MV-4-11 (cell line): ENCODE measurements at places on chromosomes 4 and X.

DNA sequence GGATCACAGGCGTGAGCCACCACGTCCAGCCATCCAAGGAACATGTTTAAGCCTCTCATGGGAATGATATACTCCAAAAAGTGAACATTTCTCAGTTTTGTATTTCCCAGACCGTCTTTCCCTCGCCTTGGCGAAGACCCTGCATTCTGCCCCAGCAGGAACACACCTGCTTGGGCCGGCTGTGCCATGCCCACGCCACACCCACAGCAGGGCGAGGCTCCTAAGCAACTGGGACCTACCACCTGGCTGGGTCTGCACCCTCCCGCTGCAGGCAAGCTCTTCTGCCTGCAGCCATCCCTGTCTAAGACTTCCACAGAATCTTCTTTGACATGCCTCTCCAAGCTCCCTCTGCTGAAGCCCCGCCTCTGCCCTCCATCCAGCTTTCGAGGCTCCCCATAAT lies 3.6 kb downstream of the CCNQ start:
- no peak for DNase-seq

DNA sequence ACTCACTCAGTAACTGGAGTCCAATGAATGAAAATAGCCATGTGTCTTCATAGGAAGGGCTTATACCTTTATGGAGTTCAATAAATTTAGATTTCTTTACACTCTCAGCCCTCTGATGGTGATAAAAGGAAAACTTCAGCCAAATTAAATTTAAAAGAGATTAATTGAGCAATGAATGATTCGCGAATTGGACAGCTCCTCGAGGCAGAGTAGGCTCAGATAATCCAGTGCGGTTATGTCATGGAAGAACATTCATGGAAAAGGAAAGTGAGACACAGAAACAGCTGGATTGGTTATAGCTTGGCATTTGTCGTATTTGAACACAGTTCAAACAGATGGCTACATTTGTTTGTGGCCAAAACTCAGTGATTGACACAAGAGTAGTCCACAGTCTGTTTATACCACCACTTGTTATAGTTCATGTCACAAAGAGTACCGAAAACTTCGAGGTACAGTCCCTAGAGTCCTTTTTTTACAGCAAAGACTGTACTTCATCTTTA lies 54.6 kb upstream of the TACR3 start:
- DNase-seq: no peak

GRCh38 chrX:72001471-72001870 lies 90.8 kb downstream of the NHSL2 start:
- no peak for DNase-seq

DNA sequence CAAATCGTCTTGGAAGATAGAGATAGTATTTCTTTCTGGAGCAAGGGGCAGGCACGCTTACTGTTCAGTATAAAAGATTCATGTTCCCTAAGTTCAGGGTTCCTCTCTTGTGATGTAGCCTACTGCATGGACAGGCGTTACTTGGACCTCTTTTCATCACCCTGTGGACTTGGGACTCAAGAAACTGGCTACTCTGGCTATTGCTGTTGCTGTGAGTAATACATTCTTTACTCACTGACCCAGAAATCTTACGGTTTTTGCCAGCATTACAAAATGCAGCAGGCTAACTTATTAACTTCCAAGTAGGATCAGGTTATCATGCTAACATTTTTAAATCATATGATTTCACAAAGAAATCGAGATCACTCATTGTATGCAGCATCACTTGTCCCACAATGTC lies 12.8 kb upstream of the GUCY1B1 start:
- DNase-seq: no peak

DNA sequence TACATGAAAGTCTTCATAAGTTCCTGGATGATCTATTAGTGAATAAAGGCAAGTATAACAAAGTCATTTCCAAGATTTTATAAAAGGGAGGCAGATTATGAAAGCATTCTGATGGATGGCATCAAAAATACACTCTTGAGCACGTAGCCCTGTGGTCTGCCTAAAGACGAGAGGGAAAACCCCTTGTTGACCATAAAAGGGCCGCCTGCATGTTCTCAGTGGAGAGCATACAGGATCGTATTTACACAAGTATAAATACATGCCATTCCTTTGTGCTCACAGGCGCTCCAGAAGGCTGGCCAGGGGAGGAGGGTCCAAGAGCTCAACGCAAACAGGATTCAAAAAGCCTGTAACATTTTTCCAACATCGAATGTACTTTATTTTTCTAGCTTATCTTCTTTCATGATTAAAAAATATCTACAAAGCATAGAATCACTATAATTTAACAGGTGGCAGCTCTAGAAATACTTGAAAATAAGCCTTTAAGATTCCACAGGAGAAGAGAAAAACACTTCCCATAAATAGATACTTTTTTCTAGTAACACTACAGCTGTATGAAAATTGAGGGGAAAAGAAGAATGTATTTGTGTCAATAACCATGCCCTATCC lies 29.6 kb downstream of the PDGFC start:
- DNase-seq: no peak

DNA sequence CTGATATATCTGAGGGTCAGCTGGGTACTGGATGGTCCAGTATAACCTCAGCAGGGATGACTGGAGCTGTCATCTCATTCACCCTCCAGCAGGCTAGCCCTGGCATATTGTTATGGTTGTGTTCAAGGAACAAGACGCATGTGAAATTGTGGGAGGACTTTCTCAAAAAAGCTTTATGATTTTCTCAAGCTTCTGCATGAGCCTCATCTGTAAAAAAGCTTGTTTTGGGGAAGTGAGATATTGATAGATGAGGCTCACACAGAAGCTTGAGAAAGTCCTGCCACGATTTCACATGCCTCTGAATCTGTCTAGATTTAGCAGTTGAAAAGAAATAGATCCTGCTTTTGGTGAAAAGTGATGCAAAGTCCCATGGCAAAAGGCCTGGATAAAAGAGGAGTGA lies 93.4 kb downstream of the SPCS3 start:
- peak; percentile 67 for DNase-seq

GRCh38 chr4:87461281-87461700 lies 38.9 kb downstream of the NUDT9 start:
- DNase-seq: no peak

DNA sequence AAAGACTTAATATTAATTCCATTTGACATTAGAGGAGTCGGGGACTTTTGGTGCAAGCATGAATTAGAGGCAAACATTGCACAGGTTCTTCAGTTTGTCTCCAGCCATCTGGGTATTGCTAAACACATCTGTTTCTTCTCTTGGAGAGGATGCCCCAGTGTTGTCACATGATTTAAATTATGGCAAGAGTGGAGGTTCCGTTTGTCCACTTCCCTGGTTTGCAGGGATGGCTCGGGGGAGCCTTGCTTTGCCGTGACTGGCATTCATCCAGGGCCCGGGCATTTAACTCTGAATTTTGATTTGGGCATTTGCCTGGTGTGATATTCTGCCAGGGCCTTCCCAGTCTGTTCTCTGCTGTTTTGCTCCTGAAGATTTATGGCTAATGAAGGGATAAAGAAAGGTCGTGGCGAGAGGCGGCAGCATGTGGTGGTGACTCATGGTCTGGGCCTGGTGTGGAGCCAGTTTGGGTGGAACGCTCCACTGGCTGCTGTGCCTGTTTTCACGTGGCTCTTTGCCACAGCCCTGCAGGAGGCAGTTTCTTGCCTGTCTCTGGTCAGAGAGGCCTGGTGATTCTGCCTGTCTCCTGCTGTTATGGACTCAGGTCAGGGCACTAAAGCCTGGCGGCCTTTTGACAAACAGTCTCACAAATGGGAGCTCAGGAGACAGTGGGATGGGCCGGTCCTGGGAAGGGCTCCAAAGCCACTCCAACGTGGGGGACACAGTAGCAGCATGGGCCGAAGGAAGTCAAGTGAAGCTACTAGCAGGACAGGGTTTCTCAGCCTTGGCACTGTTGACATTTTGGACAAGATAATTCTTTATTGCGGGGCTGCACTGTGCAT lies 99.4 kb upstream of the PGRMC2 start:
- DNase-seq: peak; percentile 91

DNA sequence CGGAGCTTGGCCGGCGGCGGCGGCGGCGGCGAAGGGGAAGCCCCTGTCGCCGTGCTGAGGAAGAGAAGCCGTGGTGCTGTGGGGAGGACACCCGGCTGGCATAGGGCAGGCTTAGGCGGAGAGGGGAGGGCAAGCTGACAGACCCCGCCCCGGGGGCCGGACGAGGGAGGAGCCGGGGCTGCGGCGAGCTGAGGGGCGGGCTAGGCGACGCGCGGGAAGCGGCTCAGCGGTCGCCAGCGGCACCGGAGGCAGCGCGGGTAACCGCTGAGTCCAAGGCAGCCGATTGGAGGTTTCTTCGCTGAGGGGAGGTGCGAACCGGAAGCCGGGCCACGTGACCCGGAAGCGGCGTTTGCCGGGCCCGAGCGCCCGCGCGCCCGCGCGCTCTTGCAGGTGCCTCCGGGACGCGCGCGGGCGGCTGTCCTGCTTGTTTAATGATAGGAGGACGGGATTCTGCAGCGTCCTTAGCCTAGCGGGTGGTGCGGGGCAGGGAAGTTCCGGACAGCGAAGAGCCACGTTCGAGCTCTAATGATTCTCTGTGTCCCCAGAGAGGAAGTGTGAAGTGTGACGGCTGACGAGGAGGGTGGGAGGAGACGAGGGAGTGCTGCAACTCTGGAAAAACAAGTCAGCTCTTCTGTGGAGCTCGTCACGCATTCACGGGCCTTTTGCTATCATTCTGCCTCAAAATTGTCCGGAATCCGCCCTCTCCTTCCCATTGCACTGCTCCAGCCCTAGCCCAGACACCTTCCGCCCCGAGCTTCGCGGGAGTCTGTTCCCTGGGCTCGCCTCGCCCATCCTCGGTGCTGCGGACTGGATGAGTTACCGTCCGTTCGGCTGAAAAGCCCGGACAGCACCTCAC lies at the start of gene AP1S2:
TSS of gene AP1S2 (minus strand) at position 102 of the 856 bp plus-strand sequence. CDS start 2,289 bp downstream, outside the sequence.
- peak; percentile 90 for DNase-seq

- no peak for DNase-seq
Observed at GRCh38 chr4:82983444-82983843, 27.2 kb downstream of the LIN54 start.

GRCh38 chr4:148065075-148065474 lies 333.2 kb downstream of the ARHGAP10 start:
- no peak for DNase-seq

- no peak for DNase-seq
Observed at GRCh38 chr4:64614276-64614675, 205.0 kb upstream of the TECRL start.

- DNase-seq: no peak
Observed at GRCh38 chrX:40931921-40932320, 153.3 kb upstream of the USP9X start.

DNA sequence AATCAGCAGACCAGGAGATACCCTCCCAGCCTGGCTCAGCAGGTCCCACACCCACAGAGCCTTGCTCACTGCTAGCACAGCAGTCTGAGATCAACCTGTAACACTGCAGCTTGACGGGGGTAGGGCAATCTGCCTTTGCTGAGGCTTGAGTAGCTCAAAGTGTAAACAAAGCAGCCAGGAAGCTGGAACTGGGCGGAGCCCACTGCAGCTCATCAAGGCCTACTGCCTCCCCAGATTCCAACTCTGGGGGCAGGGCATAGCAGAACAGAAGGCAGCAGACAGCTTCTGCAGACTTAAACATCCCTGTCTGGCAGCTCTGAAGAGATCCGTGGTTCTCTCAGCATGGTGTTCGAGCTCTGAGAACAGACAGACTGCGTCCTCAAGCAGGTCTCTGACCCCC lies 15.1 kb upstream of the GABRA2 start:
- no peak for DNase-seq

GRCh38 chr4:123106747-123107146 lies 184.3 kb upstream of the NUDT6 start:
- DNase-seq: no peak

GRCh38 chr4:156193106-156193505 lies 239.4 kb upstream of the CTSO start:
- no peak for DNase-seq

- peak; percentile 35 for DNase-seq
Observed at GRCh38 chrX:136577552-136577951, 45.5 kb downstream of the VGLL1 start.

DNA sequence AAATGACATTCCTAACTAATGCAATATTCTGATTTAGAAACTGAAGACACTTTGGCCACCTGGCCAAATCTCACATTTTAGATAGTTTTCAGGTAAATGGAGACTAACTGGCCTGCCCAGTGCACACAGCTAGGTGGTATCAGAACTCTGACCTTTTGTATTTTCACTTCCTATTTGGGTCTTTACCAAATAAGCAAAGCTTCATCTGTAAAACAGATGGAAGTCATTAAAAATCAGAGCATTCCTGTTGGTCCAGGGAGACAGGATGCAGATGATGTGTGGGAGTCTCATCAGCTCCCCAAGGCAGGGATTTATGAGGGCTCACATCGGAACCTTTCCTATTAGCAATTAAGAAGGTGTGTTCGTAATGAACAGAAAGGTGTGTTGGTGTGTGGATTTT lies 57.7 kb downstream of the ARHGAP10 start:
- no peak for DNase-seq

DNA sequence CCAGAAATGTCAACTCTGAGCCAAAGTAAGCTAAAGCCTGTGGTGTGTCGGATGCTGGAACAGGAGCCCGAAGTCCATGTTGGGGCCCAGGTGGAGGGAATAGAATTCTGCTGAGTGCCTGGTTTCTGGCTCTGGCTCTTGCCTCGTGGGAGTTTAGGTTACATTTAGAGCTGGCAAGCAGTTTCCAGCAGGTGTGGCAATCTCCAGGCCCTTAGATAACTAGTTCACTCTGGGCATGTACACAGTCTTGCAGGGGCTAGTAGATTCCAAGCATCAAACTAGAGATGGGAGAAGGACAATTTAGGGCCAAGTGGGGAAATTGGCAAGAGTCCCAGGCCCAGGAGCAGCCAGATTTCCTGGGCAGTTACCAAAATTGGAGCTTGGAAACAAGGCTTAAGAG lies 56.3 kb upstream of the STOX2 start:
- DNase-seq: no peak

GRCh38 chr4:37058826-37059225 lies 185.7 kb upstream of the NWD2 start:
- DNase-seq: no peak

GRCh38 chr4:84582302-84582987 lies 482 bp upstream of the CDS1 start:
- peak; percentile 13 for DNase-seq

DNA sequence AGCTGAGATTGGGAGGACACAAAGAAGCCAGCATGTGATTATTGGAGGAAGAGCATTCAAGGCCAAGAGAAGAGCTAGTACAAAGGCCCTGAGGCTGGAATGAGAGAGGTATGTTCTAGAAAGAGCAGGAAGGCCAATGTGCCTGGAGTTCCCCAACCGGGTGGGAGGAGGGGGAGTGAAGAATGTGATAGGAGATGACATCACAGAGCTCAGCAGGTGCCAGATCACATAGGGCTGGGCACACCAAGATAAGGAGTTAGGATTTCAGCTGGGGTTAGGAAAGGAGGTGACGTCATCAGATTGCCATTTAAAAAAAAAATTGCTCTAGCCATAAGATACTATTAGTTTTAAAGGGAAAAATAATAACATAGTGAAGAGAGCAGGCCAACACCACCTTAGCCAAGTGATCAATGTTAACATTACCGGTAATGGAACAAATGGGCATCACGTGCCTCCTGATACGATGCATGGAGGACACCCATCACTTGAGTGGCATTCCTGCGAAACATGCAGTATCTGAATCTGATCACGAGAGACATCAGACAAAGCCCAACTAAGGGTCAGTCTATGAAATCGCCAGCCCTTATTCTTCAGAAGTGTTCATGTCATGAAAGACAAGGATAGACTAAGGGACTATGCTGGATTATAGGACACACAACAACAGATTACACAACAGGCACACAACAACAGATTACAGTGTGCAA lies 344.3 kb downstream of the BCOR start:
- no peak for DNase-seq

- no peak for DNase-seq
Observed at GRCh38 chr4:33395731-33396485, 2675.7 kb downstream of the PCDH7 start.
